B cell (primary cell): ENCODE measurements at places on chromosomes 1 and 21. TPM values are rescaled to one million over a fixed set of nuclear protein-coding genes. Genes with fewer than 3 reads are reported as not detected.
A peak's percentile ranks its signal among the peaks of the same experiment; 100 is the strongest.

- peak; percentile 62 for DNase-seq
Measured at GRCh38 chr1:226643177-226643576, 94.6 kb downstream of the STUM start.

GRCh38 chr21:41029571-41029970, 138.4 kb upstream of the BACE2 start:
- no peak for DNase-seq

Gene RC3H1
- polyA plus RNA-seq = 6.8 and 8.5 TPM in 2 replicates

Gene KRTAP19-1
- not detected in 2 replicates for polyA plus RNA-seq

Gene TXNDC12
- polyA plus RNA-seq = 12.6 and 17.5 TPM in 2 replicates

DNA sequence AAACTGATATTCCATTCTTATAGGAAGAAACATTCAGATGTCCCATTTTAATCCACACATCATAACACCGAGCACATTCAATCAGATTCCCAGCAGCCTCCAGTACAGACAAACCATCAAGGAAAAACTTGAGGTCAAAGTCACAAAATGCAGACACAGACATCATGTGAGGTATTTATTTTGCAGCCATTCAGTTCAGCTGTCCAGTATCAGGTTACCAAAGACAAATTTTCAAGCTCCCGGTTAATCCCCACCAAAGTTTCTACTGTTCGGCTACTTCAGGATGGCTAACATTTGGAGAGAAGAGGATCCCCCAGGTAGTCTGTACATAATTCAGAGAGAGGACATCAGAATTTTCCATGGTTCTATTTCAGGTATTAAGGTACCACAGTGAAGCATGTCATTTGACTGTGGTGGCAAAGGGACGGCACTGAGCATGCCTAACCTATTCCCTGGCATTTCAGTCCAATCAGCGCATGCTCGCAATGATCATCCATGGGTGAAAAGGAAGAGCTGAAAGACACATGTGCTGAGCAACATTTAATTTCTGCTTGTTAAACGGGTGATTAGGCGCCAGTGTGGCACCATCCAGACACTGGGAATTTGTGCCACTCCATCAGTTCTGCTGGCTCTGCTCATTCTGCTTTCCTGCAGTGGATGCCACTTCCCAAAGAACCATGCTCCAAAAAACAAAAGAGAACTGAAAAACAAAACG, 13.6 kb upstream of the NDC1 start:
- no peak for DNase-seq

Gene C1orf94
- polyA plus RNA-seq = not detected in 2 replicates

- DNase-seq = no peak
Measured at GRCh38 chr1:217274927-217275654, 355.8 kb downstream of the GPATCH2 start.

Gene ILDR2
- 0.01 and 0.03 TPM in 2 replicates for polyA plus RNA-seq

Gene LHX4
- not detected in 2 replicates for polyA plus RNA-seq

DNA sequence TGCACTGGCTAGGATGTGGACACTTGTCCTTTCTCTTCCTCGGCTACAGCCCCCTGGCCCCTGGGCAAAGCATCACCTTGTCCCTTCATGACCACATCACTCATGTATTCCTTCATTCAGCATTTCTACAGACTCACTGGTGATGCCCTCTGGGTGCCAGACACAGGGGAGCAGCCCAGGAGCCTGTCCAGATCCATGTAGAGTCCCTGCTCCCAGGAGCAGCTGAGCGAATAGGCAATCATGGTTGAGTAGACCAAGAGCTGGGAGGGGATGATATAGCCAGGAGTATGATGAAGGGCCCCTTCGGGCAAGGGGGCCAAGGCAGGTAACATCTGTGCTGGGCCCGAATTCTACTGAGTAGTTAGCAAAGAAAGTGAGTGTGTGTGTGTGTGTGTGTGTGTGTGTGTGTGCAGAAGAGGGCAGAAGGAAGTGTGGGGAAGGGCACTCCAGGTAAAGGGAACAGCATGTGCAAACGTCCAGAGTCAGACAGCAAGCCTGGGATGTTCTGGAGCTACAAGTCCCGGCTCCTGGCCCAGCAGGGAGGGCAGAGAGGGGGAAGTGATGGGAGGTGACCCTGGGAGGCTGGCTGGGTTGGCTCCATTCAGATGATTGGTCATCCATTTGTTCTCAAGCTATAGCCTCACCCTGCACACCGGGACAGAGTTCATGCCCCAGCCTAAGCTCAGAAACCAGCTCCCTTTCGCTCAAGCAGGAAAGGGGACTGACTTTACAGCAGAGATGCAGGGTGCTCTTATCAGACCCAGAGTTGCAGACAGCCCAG, 21.0 kb upstream of the PIK3CD start:
- DNase-seq = peak; percentile 73

Gene SPATA6
- polyA plus RNA-seq = 0.61 and 1.9 TPM in 2 replicates

Gene MAP3K21
- 1.5 and 1.9 TPM in 2 replicates for polyA plus RNA-seq

- DNase-seq = no peak
Measured at GRCh38 chr1:232432313-232432712, 197.6 kb downstream of the SIPA1L2 start.

Gene AMY2A
- polyA plus RNA-seq = not detected in 2 replicates
